ENCODE measurements at places on chromosomes 2 and 18.

DNA sequence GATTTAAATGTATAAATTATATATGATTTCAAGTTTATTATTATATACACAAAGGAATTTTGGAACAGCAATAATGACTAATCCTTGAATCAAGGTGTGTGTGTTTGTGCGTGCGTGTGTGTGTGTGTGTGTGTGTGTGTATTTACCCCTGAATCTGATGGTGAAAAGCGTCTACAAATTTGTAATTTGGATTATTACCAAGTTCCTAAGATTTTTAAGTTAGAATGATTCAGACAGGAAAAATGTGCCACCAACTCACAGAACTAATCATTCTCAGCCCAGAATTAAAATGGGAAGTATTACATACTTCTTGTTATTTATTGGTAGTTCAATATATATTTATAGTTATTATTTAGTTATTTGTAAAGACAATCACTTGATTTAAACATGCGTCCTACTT lies 12.3 kb downstream of the CALCRL start:
- DNase-seq, result no peak

- DNase-seq, result no peak
Measured at GRCh38 chr2:47028171-47028570, 112.6 kb upstream of the MCFD2 start.

DNA sequence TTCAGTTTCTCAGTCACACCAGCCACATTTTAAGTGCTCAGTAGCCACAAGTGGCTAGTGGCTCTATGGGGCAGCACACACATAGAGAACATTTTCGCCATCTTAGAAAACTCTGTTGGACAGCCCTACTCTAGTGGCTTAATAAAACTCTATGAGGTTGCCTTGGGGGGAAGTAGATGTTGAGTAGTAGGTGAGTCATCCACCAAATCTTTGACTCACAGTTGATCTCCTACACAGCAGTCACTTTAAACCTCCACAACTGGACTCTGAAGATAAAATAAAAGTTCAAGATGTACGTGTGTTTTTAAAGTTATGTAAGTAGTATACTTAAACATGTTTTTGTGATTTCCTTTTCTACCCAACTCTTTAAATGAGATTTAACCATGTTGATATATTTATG lies 379.0 kb downstream of the SETBP1 start:
- no peak for DNase-seq

DNA sequence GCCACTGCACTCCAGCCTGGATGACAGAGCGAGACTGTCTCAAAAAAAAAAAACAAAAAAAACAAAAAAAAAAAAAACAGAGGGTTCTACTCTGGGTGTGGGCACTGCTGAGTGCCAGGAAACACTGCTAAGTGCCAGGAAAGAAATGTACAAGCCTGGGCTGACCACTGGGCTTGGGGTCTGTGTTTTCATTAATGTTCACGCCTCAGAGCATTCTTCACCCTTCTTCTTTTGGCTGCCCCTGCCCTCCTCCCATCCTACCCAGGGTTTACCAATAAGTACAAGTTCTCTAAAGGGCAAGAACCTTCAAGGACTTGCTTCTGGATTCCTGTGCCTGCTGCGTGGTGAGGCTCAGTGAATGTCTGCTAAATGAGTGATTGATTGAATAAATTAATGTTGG lies 49.3 kb upstream of the LRPPRC start:
- no peak for DNase-seq

DNA sequence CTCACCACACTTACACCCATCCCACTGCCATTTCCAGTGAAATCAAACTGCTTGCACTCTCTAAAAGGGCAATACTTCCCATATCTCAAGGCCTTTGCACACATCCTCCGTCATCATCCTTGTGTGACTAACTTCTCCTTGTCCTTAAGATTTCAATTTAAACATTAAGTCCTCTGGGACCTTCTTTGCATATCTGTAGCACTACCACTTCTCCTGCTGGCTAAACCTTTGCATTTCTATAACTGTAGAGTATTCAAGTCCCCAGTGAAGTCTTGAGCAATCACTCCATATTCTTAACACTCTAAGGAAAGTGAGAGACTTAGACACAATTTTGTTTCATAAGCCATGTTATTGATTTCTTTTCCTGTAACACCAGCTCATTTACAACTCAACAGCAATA lies 136.8 kb upstream of the EPHA4 start:
- no peak for DNase-seq

DNA sequence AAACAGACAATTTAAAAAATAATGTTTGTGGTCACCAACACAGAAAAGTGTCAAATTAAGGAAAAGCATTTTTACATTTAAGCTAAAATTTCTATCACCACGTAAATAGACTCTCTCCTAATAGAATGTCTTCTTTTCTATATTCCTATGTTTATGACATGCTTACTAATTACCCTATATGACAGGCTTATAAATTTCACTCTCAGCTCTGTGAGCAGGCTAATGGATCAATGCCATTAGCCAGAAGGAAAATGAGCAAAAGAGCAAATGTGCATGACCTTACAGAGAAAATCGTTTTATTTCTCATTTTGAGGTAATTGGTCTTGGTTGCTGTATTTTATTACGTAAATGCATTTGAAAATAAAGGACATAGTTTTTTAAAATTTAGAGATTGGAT lies 209.7 kb downstream of the TMX3 start:
- DNase-seq, result no peak

- no peak for DNase-seq
Measured at GRCh38 chr2:200239216-200239615, 67.3 kb upstream of the SPATS2L start.

- no peak for DNase-seq
Measured at GRCh38 chr2:118814368-118814767, 33.1 kb downstream of the EN1 start.

DNA sequence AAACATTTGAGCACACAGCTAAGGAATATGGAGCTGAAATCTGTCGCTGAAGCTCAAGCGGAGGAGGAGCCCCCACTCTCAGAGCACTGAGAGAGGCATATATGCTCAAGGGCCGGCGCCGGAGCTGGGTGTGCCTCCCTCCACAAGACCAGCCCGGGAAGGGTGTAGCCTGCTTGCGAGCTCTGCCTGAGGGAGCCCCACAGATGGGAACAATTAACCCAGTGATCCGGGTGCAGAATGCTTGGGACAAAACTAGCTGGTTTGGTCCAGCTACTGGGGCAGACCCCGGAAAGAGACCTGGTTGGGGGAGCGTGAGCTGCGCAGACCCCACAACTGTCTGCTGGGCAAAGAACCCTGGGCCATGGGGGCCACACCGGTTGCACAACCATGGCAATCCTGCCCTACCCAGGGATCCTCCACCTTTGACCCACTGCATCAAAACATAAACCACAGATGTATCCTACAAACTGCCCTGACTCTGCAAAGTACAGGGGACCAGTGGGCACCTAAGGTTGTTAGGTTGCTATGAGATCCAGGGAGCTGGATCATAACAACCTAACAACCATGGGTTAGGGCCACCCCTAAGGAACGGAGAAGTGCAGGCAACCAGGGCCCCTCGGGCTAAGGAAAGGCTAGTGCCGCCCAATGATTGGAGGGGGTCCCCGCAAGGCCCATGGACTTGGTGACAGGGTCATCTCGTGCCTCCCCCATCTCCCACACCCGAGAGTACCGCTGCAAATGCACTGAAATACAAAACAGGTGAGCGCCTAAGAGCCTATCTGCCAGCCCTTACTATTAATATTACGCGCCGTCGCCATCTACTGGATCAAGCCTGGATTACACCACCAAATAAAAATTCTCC lies 53.4 kb upstream of the SCN1A start:
- no peak for DNase-seq

DNA sequence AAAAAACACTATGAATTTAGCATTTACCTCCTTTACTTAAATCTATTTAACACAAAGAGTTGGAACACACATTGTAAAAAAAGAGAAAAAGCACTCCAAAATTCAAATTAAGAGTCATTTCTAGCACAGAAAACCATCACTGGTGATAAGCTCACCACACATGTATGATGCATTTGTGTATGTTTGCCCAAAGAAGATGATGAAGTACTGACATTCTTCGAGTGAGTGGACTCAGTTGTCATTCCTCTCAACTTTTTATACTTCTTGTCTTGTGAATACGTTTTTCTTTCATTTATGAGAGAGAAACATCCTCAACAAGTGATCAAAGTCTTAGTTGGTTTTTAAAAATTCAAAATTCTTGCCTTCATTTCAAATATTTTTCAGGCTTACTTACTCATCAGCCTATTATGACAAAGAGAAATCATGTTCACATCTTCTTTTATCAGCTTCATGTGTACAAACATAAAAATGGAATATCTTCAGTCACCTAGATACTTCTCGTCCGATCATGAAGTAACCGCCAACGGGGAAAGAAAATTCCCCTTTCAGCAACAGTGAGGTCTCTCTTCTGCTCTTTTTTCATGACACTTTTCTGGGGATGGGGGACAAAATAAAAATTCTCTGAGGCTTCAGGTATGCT lies 1.5 kb downstream of the DSEL start:
- no peak for DNase-seq

- DNase-seq, result no peak
Measured at GRCh38 chr18:21575656-21576055, 24.8 kb downstream of the ESCO1 start.

DNA sequence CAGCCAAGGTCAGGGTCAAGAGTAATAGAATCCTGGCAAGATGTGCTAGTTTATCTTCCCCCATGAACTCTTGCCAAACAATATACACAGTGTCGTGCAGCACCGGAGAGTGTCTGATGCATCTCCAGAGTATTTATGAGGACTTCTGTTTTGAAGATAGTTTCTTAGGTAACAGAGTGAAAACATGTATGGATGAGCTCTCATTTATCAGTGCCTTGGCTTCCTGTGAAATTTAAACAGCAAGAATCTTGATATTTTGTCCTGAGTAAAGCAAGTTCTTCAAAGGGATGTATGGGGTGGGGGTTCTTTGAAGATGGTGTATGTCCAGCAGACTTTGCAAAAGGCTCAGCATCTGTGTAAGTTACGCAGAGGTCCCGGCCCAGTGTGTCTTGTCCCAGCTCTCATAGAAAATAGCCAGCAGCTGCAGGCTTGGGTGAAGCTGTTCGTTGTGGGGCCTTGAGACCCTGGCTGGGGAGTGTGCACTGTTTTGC lies 361.0 kb upstream of the NT5C1B start:
- DNase-seq, result no peak

GRCh38 chr18:40159141-40160017 lies 1795.7 kb upstream of the PIK3C3 start:
- no peak for DNase-seq

- DNase-seq, result no peak
Measured at GRCh38 chr18:11167778-11168177, 18.4 kb upstream of the PIEZO2 start.

GRCh38 chr2:11466307-11467128 lies 557 bp upstream of the E2F6 start:
- no peak for DNase-seq

DNA sequence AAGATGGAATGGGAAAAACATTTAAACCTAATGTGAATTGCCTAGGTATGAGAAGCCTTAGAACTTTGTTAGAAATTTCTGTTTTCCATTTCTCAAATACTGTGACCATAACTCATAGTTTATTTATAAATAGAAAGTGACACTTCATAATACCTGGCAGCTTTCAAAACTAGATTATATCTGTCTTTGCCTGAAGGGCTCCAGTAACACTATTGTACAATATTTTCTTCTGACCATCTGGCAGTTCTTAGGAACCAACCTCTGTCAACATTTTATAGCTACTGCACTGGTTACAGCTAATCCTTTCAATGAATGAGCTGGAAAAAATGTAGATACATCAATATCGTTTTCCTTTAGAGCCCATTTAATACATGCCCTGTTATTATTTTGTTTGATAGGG lies 237.4 kb downstream of the CAMKMT start:
- DNase-seq, result no peak

DNA sequence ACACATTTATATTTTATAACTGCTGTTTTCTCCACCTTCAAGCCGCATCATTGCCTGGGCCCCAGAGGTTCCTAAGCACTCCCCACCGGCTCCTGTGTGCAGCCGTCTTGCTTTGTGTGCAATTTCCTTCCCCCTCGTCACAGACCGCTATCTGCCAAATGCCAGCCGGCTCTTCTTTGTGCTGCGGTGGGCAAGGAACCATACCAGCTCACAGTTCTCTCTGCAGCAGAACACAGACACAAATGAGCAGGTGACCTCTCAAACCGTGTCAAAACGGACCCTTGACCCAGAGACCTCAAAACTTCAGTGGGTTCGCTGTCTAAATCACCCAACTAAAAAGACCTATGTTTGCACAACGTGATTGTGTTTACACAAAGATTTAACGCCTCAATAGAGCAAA lies 58.2 kb downstream of the KLF7 start:
- DNase-seq, result no peak

GRCh38 chr2:159091976-159092375 lies 123.5 kb downstream of the TANC1 start:
- DNase-seq, result no peak

DNA sequence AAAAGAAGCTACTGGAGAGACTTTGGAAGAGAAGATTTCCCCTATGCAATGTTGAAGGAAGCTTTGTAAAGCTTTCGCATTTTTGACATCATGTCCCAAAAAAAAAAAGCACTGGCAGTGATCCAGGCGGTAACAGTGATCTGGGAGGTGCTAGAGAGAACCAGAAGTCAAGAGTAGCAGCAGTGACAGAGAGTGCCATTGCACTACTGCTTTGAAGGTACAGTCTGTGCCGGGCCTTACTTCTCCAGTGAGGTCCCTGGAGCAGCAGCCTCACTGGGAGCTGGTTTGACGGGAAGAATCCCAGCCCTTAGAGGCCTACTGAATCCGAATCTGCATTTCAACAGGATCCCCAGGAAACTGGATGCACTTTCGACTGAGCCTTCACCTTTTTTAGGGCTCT lies 50.9 kb upstream of the ATL2 start:
- DNase-seq, result no peak

GRCh38 chr2:44168681-44169154 lies at the start of gene PPM1B:
Gene PPM1B (plus strand): TSS chr2:44168875. CDS start chr2:44201200, 32,325 bp downstream.
- DNase-seq, result peak; percentile 98

DNA sequence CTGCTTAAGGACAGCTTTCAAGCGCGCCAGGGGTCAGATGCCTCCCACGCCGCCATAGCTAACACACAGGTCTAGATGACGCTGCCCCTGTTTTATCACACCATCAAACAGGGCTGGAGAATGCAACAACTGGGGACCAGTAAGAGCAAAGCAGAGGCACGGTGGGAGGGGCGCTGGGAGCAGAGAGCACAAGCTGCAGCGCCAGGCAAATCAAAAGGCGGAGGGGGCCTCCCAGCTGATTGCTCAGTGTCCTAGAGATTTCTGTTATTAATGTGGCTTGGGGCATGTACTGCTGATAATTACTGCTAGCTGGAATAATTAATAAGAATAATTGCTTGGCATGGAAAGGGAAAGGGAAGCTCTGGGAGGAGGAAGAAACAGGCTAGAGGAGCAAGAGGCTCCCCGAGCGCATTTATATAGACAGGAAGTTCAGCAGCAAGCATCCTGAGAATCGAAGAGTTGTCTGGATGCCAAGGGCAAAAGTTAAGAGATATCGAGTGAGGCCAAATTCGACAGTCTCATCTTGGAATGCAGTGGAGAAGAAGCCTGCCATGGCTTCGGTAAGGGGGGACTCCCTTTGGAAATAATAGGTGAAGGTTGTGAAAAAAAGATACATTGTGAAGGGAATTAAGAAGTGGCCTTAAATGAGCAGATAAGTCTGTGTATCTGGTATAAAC lies 104.5 kb upstream of the ZNF521 start:
- DNase-seq, result no peak
